Prostate gland (tissue), 2 donors: ENCODE measurements at places on chromosomes 5 and 9. TPM values are rescaled to one million over a fixed set of nuclear protein-coding genes. Genes with fewer than 3 reads are reported as not detected.

IFNA8 gene
- not detected for total RNA-seq

DNA sequence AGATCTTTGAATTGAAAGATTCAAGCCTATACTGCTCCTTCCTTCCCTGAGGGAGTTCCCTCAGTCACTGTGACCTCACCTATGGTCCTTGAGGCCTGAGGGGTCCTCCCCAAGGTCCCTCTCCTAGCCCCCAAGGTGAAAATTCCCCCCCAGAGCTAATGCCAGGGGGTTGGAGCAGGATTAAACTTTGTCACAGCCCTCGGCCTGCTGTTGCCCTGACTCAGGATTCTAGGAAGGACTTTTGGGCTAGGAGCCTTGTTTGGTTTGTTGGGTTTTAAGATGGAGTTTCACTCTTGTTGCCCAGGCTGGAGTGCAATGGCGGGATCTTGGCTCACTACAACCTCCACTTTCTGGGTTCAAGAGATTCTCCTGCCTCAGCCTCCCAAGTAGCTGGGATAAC lies 123.2 kb downstream of the C5orf15 start:
- no peak for DNase-seq

GRCh38 chr9:36906492-36906891 lies 127.6 kb downstream of the PAX5 start:
- no peak for DNase-seq

DNA sequence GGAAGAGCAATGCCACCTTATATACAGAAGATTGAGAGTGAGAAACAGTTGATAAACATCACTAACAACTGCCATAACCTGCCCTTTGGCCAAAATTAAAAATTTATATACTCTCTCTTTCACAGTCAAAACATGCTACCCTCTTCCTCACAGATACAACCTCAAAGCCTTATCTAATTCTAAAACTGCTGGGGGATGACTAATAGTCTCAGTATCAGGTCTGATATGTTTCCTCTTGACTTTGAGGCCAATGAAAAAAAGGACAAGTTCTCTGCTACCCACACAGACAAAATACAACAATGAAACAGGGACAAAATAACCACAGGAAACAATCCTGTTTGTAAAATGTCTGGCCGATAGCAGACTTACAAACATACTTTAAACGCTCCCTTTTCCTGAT lies 485.6 kb upstream of the NUDT12 start:
- no peak for DNase-seq

- peak; percentile 57 for DNase-seq
Measured at GRCh38 chr5:149063017-149063687, at the start of gene SH3TC2. Gene SH3TC2, minus strand, starts transcription at chr5:149063062. Its CDS starts 40 bp downstream, at chr5:149063022.
